Stimulated activated CD4-positive, alpha-beta T cell treated with anti-CD3 and anti-CD28 coated beads, Interleukin-15, amount 100 ng/mL, for 1 hour (primary cell): ENCODE measurements at places on chromosomes 11 and 22.

- no peak for DNase-seq
Observed at GRCh38 chr11:27213232-27213660, 149.8 kb downstream of the CCDC34 start.

GRCh38 chr11:76649011-76649410 lies 21.5 kb downstream of the LRRC32 start:
- no peak for DNase-seq

GRCh38 chr22:42116848-42117424 lies 13.7 kb downstream of the CYP2D6 start:
- DNase-seq: no peak

DNA sequence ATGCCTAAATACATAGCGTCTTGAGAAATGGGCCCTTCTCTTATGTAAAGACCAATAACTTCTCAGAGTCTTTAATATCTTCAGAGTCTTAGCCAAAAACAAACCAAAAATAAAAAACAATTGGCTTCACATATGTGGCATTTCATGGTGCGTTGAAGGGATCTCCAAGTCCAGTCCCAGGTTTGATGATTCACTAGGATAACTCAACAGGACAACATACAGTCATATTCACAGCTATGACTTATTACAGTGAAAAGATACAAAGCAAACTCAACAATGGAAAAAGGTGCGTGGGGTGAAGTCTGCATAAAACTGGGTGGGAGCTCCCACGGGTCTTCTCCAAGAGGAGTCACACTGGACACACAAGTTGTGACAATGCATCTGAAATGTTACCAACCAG lies 12.6 kb downstream of the SYTL2 start:
- DNase-seq: no peak

GRCh38 chr11:111797145-111797581 lies 31.0 kb upstream of the PPP2R1B start:
- no peak for DNase-seq

DNA sequence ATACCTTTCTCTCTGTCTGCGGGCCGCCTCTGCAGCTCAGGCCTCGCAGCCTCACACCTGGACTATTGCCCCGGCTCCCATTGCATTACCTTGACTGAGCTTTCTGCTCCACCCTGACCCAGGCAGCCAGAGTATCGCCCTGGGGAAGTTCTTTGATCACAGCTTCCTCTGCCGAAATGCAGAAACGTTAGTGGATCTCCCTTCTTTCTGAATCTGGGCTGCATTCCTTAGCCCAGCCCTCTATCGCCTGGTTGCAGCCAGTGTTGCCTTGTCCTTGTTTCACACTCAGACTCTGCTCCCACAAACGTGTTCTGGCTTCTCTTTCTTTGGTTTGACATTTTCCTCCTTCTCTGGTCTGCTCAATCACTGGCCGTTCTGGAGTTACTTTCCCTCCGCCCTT lies 195.7 kb downstream of the ADAMTS15 start:
- DNase-seq: no peak

DNA sequence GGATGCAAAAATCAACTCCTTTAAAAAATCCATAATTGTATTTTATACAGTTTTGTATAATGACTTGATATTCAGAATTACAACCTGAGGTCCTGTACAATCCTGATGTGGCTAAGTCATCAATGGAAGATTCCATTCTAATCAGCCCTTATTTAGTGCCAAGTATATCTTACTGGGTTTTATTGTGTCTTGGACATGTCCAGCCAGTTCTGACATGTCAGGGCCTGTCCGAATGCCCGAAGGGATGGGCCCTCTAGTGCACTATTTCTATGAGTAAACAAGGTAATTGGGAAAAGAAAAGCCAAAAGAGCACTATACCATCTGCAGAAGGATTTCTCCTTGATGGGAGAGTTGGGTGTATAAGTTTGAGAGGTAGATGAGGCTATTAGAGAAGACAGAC lies 412.9 kb downstream of the METTL15 start:
- DNase-seq: no peak
